Stromal cell of bone marrow (primary cell): ENCODE measurements at places on chromosomes 5 and 9.

DNA sequence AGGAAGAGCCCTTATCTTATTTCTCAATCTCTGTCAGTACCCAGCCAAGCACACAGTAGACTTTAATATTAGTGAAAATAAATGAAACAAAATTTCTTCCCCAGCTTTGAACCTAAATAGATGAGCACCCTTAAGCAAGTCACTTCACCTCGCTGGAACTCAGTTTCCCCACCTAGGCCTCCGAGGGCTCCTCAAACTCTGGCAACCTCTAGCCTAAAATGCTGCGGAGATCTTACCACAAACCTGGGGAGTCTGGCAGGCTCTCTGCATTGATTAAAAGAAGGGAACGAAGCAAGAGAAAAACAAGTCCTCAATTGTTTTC is 326 bp downstream of the RIGI start:
- no peak for DNase-seq

DNA sequence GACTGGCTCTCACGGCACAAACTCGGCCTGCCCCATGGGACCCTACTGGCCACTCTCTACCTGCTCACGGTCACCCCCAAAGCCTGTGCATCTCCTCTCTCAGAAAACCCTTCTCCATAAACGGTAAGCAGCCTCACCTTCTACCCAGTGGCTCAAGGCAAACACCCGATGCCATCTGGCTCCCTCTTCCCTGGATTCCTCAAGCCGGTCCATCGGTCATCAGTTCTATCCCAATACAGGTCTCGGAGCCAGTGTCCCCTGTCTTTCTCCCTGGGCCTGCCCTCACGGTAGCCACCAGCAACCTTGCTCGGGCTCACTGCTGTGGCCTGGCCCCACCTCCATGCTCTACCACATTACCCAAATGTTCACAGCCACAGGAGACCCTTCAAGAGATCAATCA is 134.1 kb downstream of the ROR2 start:
- no peak for DNase-seq

GRCh38 chr5:10579536-10580521 is 16.0 kb downstream of the ANKRD33B start:
- DNase-seq, result no peak

GRCh38 chr5:53037141-53037859 is 48.1 kb downstream of the ITGA2 start:
- DNase-seq, result peak; percentile 44

DNA sequence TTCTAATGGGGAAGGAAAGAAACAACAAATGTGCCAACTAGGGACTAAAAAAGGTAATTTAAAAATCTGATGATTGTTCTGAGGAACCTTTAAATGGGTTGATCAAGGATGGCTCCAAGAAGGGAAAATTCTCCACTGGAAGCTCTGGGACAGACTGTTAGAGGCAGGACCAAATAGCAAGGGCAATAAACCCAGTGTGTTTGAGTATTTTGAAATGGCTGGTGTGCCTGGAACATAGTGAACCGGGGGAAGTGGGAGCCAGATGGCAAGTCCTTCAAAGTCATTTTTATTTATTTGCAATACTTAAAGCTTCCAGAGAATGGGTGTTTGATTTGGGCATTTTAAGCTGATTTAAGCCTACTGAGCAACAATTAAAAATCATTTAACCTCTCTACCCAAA is 587.7 kb upstream of the MEF2C start:
- no peak for DNase-seq
